ENCODE measurements at places on chromosomes 11 and 22.

GRCh38 chr22:23804781-23805291 is 18.1 kb downstream of the SMARCB1 start:
- no peak for DNase-seq

GRCh38 chr22:18091916-18092526 is 14.2 kb downstream of the PEX26 start:
- DNase-seq = no peak

GRCh38 chr22:36351921-36352802 is 35.6 kb downstream of the MYH9 start:
- peak; percentile 60 for DNase-seq

GRCh38 chr22:39422101-39422500 is 22.5 kb downstream of the TAB1 start:
- no peak for DNase-seq

All from bronchial epithelial cell (primary cell).